CD4-positive, alpha-beta T cell treated with Interleukin-1 beta for 1 hour (primary cell): ENCODE measurements at places on chromosomes 16 and 17.

DNA sequence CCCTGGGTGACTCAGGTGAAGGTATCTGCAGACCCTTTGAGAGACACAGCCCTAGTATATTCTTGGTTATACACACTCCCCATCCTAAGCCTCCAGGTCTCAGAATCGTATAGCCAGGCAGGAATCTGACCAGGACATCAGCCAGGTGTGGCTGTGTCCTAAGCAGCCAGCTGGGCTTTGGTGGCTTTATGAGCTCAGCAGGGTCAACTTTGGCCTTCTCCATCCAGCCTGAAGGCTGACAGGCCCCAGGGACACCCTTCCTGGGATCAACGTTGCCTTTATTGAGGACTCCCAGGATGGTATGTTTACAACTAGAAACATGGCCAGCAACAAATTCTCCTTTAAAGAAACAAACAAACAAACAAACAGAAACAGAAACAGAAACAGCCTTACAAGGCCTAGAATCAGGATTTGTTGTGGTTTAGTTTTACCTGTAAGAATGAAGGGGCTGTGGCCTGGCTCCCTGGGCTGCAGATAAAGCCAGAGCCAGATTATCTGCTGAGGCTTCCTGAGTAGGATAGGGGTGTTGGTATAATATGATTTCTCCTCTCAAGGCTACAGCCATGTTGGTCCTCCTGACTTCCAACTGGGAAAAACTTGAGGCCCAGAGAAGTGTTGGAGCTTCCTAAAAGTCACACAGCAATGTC, 8.5 kb downstream of the KIF19 start:
- DNase-seq = no peak

DNA sequence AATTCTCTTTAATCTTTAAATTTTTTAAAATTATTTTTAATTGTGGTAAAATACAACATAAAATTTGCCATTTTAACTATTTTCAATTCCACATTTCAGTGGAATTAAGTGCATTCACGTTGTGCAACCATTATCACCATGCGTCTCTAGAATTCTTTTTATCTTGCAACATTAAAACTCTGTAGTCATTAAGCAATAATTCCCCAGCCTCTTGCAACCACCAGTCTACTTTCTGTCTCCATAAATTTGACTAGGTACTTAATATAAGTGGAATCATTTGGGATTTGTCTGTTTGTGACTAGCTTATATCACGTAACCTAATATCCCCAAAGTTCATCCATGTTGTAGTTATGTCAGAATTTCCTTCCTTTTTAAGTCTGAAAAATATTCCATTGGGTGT, 79.1 kb downstream of the TAOK1 start:
- DNase-seq = no peak

- no peak for DNase-seq
Observed at GRCh38 chr17:20203761-20204263, 194.7 kb downstream of the SPECC1 start.

DNA sequence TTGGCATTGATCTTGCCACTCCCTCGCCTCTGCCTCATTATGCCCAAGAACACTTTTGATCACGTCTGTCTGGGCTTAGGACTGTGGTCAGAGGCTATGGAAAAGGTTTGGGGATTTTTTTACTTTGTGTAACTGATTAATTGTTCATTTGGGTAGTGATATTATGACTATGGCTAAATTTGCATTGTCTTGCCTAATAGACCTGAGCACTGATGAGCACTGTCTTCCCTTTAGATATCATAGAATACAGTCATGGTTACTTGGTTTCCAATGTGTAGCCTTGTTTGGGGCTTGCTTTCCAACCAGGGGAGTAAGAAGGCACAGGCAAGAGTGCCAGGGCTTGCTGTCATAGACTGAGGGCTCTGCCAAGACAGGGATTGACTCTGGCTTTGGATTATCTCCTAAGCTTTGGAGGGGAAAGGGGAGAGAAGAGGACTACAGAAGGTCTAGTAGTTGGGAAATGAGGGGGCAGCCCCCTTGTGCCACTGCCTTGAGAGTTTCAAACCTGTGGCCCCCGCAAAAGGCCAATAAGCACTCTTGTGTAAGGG, 13.7 kb downstream of the LIMD2 start:
- no peak for DNase-seq

DNA sequence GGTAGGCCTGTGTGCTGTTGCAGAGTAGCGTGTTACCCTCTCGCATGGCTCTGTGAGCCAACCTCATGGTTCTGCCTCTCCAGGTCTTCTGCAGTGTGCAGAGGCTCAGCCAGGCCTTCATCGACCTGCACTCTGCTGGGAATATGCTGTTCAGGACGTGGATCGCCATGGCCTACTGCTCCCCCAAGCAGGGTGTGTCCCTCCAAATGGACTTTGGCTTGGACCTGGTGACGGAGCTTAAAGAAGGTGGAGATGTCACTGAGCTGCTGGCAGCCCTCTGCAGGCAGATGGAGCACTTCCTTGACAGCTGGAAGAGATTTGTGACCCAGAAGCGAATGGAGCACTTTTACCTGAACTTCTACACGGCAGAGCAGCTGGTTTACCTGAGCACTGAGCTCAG, 75.8 kb upstream of the ENDOV start:
- no peak for DNase-seq

- no peak for DNase-seq
Observed at GRCh38 chr16:1022466-1022865, 40.9 kb downstream of the SOX8 start.

- no peak for DNase-seq
Observed at GRCh38 chr17:67212714-67213417, 32.1 kb downstream of the HELZ start.

DNA sequence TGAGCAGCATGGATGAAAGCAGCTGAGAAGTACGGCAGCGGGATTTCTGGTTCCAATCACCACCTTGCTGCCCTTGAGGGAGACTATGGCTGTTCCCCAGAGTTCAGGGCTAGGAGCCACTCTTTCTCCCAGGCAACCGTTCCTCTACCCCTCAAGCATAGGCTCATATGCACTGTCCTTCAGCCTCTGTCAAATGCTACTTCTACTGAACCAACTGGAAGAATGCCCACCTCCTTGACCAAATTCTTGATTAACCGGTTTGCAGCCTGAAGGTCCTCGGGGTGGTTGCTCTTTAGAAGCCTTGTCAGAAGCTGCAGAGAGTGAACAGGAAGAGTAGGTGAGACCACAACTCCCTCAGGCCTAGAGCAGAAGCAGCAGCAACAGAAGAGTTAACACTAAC, 23.8 kb downstream of the GGA2 start:
- no peak for DNase-seq

GRCh38 chr17:9382626-9383025, 193.0 kb downstream of the STX8 start:
- no peak for DNase-seq

DNA sequence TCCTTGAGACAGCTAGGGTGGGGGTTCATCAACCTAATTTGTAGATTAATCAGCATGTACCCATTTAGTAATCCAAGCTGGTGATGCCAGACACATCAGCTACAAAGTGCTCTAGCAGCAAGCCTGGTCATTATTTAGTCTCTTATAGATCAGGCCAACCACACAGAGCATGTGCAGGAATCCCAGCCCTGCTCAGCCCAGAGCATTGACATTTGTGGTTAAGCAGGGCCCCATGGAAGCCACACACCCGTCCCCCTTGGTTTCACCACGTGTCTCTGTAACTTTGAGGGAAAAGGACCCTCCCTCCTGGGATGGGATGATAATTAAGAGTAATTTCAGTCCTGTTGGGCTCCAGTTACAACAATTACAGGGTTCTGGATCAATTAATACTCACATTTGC, 268.8 kb upstream of the RPL38 start:
- DNase-seq = no peak

DNA sequence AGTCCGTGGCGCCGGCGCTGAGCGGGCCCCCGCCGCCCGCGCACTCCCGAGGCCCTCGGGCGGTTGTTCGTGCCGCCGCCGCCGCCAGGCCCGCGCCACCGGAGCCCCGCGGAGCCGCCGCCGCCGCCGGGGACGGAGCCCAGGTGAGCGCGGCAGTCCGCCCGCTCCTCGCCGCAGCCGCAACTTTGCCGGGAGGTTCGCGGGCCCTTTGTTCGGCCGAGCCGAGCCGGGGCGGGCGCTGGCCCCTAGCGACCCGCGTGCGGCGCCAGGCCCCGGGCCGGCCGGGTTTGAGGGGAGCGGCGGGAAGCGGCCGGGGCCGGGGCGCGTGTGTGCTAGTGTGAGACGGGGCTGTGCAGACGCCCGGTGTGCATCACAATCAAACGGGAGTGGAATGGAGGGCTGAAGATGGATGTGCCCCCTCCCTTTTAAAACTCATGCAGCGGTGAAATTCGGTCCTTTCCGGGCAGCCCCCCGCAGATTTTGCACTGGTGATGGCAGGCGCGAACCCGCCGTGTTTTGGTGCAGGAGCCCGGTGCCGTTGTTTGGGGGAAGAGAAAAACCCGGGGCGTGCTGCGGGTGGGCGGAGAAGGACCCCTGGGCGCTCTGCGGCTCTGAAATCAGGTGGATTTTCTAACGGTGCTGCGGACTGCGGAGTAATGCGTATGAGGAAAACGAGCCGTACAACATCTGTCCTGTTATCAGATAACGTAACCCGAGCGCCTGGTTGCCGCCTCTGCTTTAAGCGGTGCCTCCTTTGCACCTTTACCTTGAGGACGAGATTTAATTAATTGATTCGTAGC, 823 bp downstream of the TNRC6C start:
- peak; percentile 17 for DNase-seq

- DNase-seq = no peak
Observed at GRCh38 chr16:90020838-90021382, 1.7 kb upstream of the DBNDD1 start.

GRCh38 chr17:48023400-48024148, 14.0 kb downstream of the COPZ2 start:
- DNase-seq = peak; percentile 43

- DNase-seq = no peak
Observed at GRCh38 chr17:37239690-37240334, 136.0 kb upstream of the C17orf78 start.

- DNase-seq = no peak
Observed at GRCh38 chr17:69223809-69224208, 4.8 kb downstream of the ABCA10 start.

DNA sequence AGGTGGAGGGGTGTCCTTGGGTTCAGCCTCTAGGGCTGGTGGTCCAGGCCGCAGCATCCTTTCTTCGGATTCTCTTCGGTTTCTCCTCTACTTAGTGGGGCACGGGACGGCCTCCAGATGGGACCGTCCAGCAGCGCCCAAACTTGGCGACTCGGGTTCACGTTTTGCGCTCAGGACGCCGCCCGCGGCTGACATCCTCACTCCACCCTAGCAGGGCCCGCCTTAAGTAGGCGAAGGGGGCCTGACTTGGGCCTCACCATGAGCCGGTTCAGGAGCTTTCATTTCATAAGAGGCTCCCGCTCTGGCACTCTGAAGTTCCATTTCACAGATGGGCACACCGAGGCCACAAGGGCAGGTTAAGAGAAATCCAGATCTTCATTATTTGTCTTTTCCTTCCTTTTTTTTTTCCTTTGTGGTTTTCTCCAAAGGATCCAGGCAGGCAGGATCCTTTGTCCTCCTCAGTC, 141.2 kb downstream of the SEC14L1 start:
- no peak for DNase-seq

DNA sequence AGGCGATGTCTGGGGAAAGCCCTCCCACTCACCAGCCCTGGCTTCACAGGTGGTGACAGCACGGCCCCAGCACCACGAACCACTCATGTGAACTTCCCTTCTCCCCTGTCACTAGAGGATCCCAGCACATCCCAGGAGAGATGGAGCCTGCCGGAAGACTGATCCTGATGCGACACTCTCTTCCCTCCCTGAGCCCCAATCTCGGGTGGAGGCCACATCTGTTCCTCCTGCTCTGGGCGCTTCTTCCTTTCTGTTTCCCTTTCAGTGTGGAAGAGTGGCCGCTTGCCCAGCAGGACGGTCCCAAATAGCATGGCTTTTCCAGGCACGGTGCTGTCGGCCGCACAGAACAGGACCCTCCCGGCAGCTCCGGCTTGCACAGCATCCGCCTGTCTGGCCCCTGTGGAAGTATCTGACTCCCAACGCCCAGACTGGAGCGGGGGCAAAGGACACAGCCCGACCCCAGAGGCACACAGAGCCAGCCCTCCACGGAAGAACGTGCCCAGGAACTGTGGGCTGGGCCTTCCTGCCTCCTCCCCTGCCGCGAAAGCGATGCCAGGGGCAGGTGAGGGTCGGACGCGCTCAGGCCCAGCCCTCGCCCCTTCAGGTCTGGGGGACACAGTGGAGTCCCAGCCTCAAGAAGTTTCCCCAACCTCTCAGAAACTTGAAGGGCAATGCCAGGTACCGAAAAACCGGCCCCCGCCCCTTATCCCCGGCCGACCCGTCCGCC, 37.6 kb downstream of the CBFA2T3 start:
- no peak for DNase-seq

DNA sequence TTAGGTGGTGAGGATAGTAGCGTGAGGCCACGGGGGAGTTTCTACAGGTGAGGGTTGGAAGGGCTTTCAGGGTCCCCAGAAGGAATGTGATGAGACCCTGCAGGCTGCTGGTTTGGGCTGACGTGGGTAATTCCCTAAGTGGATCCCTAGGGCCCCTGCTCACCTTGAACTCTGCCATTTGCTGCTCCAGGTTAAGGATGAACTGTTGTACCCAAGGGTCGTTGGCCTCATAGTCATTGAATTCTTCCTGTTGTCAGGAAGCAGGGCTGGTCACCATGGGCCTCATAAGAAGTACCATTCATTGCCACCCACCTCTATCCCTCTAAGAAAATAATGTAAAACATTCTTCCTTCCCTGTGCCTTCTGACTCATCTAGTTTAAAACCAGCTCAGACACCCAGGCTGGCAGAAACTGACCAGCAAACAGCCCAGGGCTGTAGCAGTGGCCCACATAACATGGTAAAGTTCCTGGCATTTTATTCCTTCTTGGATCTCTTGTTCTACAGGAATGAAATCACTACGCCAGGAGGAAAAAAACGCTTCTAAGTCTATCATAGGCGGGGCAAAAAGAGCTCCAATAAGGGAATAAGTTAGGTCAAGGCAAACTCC, 27.6 kb downstream of the FCSK start:
- DNase-seq = no peak

- no peak for DNase-seq
Observed at GRCh38 chr16:4945560-4946502, 8.9 kb upstream of the PPL start.

DNA sequence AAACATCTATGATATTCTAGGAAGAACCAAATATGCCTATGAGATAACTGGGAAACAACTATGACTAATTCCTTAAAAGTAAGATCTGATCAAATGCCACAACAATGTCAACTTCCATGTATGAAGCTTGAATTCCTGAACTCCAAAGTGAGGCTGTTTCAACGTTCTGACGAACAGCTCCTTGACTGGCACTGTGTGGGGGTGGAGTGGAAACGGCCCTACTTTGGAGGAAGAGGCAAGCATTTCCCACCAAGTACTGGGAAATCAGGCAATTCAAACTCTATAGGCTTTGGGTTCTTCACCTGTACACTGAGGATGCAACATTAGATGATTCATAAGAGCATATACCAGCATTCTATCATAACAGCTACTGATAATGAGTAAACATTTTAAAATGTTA, 187.2 kb downstream of the CDK5R1 start:
- DNase-seq = no peak

GRCh38 chr16:25256695-25257469, 763 bp downstream of the ZKSCAN2 start:
- DNase-seq = peak; percentile 3

DNA sequence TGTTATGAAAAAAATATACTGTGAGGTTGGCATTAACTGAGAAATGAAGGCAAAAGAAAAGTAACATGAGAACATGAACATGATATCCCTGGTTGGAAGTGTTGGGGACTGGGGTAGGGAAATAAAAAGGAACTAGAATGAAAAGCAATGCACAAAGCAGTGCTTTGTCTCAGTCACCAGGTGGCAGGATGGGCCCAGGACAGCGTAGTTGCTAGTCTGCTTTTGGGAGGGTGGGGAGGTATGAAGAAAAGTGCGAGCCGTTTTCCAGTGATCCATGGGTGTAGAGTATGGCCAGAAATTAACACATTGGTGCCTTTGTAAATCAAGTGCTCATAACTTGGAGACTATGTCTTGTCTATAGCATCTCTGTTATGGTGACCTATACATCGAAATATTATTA, 662.5 kb upstream of the SALL1 start:
- DNase-seq = no peak
